ENCODE measurements at places on chromosomes 6 and 20.

DNA sequence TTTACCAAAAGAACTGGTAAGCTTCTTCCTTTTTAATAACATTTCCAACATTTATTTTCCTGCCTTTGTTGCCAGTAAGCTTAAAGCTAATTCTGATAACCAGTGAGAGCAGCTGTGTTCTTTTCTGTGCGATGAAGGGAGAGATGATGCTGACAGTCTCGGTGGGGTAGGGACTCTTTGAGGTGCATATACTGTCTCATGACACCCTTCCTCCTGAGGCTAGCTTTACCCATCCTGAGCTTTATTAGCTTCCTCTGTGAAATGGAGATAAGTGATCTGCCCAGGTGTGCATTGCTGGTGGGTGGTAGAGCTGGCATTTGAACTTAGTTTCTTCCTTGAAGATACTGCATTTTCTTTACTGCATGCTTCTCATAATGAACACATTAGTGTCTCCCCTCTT, 92.5 kb downstream of the LRRC1 start:
- no peak for DNase-seq

- DNase-seq: no peak
Measured at GRCh38 chr20:55935448-55936208, 69.7 kb downstream of the CBLN4 start.

GRCh38 chr6:149060985-149061760, 256.3 kb upstream of the TAB2 start:
- DNase-seq: no peak

DNA sequence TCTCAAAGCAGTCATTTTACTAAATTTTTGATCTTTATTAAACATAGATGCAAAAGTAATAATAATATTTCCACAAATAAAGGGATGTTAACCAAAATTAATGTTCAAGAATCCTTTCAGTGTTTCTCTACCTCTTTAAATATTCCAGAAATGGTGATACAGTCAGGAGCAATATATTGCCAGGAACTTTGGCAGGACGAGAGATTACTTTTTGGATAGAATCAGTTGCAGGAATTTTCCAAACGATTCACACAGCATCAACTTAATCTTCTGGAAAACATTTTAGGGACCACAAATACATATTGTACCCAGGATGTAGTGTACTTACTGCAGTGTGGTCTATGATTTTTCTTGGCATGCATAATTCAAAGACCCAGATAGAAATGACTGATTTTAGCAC, 125.7 kb downstream of the LAMA2 start:
- DNase-seq: no peak

GRCh38 chr6:84172080-84172479, 55.4 kb downstream of the CEP162 start:
- DNase-seq: no peak

GRCh38 chr6:126821706-126822105, 296.8 kb upstream of the RSPO3 start:
- DNase-seq: no peak

DNA sequence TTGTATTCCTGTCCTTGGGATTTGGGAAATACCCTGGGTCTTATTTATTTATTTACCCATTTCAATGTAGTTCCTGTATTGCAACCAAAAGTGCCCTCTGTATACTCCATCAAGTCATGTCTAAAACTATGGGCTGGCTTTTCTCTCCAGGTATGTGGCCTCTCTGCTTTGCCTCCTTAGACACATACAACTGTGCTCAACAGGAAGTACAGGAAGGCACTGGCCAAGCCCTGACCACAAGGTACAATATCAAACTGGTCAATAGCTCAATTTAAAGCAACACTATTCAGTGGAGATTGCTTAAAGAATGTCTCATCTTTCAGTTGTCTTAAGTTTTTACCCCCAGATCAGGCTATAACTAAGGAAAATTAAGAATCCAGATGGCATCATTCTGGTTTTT, 42.3 kb upstream of the SLC24A3 start:
- no peak for DNase-seq

DNA sequence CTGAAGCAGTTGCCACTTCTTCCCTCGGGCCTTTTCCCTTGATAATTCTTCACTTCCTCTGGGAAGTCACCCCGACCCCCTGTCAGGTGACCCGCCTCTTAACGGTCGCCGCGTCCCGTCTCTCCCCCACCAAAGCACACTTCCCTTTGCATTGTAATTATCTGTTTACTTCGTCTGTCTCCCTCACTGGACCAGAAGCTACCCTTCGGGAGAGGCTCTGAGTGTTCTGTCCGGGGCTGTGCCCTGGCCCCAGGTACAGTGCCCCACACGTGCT, 771 bp upstream of the SNAI1 start:
- DNase-seq: no peak

GRCh38 chr20:9583151-9583550, 68.8 kb downstream of the LAMP5 start:
- no peak for DNase-seq

DNA sequence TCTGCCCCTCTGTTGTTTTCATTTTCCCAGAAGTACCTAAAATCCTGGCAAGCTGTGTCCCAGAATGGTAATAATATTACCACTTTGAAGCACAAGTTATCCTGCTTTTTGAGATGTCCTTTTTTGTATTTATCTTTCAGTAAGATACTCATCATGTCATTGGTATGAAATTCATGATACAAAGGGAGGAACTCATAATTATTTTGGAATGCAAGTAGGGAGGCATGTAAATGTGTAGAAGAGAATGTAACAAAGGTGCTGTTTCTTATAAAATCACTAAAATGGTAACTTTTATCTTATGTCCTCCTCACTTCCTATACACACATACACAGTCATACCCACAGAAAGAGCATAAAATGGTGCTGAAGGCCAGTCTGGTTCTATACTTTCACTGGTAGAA, 109.9 kb downstream of the CD2AP start:
- no peak for DNase-seq

- no peak for DNase-seq
Measured at GRCh38 chr6:155791186-155791585, 335.5 kb upstream of the NOX3 start.

DNA sequence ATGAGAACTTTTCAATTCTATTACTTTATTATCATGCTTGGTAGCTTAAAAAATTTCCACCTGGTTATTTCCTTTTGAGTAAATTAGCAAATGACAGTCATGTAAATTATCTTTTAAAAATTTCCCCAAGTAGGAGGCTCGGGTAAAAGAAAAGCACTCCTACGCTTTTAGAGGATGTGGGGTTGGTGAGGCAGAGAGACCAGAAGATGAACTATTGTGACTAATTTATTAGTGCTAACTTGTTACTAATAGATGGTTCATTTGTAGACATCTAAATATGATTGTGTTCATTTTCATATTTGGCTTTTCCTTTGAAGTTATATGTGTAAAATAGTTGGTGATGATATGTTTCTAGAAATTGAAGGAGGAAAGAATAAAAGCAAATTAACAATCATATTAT, 27.0 kb downstream of the ZNF292 start:
- DNase-seq: no peak

GRCh38 chr6:98880486-98880885, 46.1 kb downstream of the POU3F2 start:
- DNase-seq: no peak

- no peak for DNase-seq
Measured at GRCh38 chr6:90095145-90095544, 200.9 kb downstream of the GJA10 start.

DNA sequence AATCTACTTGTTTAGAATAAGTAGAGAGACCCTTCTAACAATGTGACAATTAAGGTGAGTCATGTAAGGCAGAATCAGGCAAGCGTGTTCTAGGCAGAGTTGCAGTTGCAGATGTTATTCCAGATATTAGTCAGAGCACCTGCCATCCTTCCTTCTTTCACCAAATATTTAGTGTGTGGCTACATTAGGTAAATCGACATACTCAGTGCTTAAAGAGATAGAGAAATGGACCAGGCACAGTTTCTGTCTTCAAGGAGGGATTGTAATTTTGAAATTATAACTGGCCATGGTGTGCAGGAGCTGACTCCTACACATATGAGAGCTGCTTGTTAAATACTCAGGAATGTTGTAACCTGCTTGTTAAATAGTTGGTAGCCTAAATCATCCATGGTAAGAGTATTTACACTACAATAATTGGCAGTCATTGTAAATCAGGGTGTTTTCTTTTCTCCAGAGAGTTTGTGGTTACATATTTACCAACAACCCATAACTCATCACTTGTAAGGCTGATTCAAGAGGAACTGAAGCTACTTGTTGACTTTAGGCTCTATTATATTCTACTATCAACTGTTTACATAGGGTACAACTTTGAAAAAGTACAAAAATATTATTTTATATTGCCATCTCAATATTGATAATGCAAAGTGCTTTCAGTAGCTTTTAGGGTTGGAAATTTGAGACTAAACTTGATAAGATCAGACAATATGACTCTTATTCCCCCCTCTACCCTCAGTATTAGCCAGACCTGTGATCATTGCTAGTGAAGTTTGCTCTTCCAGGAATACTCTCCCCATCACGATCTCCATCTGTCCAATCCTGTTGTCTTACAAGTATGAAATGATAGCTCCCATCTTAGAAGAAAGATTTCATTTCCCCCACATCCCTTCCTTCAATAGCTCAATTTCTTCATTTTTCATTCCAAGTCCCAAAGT, 607.1 kb downstream of the COL12A1 start:
- no peak for DNase-seq

DNA sequence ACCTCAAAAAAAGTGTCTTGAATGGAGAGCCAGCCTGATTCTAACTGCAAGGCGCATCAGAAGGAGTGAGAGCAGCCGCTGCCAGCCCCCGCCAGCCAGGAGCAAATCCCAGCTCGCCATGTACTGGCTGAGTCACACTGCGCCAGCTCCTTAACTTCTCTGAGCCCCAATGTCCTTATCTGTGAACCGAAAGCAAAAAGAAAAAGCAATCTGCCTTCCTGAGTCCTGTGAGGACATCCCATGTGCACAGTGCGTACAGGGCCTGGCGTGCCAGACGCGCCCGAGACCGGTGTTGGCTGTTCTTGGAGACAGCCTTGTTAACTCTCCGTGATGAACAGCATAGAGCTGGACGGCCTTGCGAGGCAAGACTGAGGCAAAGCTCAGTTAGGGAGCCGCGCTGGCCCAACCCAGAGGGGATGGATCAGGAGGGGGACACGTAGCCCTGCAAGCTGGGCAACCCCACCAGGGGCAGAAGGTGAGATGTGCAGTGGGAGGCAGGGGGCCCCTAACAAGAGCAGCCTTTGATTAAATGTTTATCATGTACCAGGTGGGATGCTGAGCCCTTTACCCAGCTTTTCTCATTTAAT, 122.7 kb downstream of the AGPAT4 start:
- DNase-seq: no peak

DNA sequence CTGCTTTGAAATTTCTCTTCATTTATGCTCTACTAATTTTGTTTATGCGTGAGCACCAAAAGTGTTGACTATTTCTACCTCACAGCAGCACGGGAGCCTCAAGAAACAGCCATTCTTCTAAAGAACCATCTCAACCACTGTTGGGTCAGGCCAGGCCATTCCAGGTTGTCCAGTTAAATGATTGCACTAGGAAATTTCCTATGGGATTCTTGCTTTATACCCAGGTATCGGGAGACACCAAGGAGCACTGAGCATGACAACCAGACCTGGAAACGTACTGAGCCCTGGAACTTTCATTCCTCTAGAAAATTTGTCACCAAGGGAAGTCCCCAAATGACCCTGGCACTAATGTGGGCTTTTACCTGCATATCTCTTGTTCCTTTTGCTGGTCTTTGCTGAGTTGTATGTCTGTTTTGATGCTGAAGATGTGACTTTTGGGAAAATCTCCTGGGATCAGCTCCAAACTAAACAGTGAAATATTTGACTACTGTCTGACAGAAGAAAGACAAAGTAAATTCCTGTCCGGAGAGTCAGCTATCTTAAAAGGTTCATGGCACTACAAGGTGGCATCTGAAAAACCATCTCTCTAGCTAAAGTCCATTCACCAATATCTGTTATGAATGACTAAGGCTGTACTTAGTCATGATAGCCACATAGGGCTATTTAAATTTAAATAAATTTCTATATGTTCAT, 70.5 kb downstream of the SNAP25 start:
- DNase-seq: no peak

DNA sequence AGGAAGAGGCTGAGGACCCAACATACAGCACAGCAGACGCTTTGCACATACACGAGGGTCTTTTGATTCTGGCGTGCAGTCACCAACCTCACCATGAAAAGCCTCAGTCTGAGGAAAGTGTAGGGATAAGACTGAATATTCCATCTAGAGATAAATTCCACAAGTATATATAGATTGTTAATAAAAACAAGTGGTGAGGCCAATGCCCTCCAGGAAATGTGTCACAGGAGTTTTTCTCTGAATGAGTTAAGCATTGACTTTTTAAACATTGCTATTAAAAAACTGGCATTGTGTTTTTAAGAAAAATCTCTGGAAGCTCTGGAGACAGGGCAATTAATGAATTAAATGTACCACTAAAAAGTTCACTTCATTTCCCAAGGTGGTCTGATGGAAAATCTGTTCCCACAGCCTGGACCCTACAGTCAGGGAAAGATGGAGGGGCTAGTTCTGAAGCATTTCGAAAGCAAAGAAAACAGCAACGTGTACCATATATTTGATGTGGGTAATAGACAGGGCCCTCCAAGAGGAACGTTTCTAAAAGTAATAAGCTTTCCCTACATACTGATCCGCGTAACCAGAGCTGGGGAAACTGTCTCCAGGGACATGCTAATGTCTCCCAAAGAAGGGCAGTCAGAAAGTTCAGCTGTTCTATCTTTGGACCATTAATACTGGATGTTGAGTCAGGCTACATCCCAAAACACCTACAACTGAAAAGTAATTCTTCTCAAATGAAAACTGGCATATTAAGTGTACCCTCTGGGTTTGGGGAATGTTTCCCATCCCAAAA, 301.1 kb downstream of the FOXC1 start:
- DNase-seq: no peak

GRCh38 chr6:43506667-43507471, 3.3 kb downstream of the LRRC73 start:
- DNase-seq: no peak

DNA sequence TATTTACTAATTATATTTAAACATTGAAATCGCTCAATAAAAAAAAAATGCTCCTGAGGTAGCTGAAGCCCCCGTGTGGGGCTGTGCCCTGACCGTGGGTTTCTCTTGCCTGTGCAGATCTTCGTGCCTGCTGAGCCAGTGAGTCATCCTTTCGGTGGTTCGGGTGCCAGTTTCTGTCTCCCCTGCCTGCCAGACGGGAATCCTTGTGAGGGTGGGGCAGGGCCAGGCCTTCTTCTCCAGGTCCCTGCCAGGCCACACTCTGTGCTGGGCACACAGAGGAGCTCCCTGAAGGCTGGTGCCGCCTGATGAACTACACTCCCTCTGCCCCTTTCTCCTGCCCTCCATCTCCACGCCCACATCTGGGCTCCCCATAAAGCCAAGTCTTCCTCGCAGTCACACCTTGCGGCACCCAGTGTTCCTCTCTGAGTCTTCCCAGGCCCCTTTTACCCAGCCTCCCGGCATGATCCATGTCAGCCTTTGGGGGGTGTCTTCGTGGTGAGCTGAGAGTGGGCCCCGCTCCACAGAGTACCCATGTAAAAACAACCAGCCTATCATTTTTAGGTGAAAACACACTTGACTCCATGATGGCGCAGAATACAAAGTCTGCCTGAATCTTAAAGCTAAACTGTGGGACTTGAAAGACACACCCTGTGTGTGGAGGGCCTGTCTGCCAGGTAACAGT, 19.3 kb downstream of the FGD2 start:
- DNase-seq: no peak

GRCh38 chr6:45426251-45426650, 48.5 kb upstream of the SUPT3H start:
- no peak for DNase-seq
